ENCODE measurements at places on chromosomes 5 and 9. TPM values are rescaled to one million over a fixed set of nuclear protein-coding genes. Genes with fewer than 3 reads are reported as not detected.

Gene BARHL1
- total RNA-seq = 19.3 TPM

Gene ZNF346
- total RNA-seq = 36.1 TPM

Gene GARNL3
- total RNA-seq = 87.7 TPM

Gene OSMR
- total RNA-seq = 6.8 TPM

Gene CEMIP2
- total RNA-seq = 43.7 TPM

Gene PITX1
- total RNA-seq = not detected

Gene SH3TC2
- total RNA-seq = 2.6 TPM

Gene ARL14EPL
- not detected for total RNA-seq

Gene IRX1
- total RNA-seq = 25.4 TPM

Gene SLC31A1
- 9.5 TPM for total RNA-seq

Gene ZNF462
- total RNA-seq = 102 TPM

Gene GRM6
- total RNA-seq = 0.27 TPM

Gene PCDHB11
- total RNA-seq = 12.2 TPM

Gene DCTN3
- total RNA-seq = 57.4 TPM

Gene BTNL3
- 0.09 TPM for total RNA-seq

Gene GFRA3
- 0.09 TPM for total RNA-seq

Gene NKD2
- 8.0 TPM for total RNA-seq

Gene TEK
- total RNA-seq = 10.2 TPM

Gene TSSK1B
- total RNA-seq = 0.73 TPM

Gene ZNF354C
- total RNA-seq = 34.0 TPM

Gene TXNDC8
- total RNA-seq = not detected

Gene SUSD3
- 0.45 TPM for total RNA-seq

Gene SARDH
- total RNA-seq = 4.2 TPM

Gene C9orf50
- not detected for total RNA-seq

Gene OGN
- total RNA-seq = 45.2 TPM

Gene PDZD2
- total RNA-seq = 28.5 TPM

Gene GLT6D1
- not detected for total RNA-seq

Gene ACTL7B
- total RNA-seq = not detected

Gene SLC25A2
- 0.36 TPM for total RNA-seq

Gene FCN2
- total RNA-seq = not detected

Gene PCDHAC2
- 34.8 TPM for total RNA-seq

Gene PCDHGA11
- total RNA-seq = 29.1 TPM

Gene TPPP
- 12.2 TPM for total RNA-seq

Gene DIPK1B
- 24.1 TPM for total RNA-seq

Gene MCIDAS
- total RNA-seq = not detected

Gene CBY3
- 0.64 TPM for total RNA-seq

Gene NDUFA8
- total RNA-seq = 20.0 TPM
